ENCODE measurements at places on chromosomes 6 and 20. TPM values are rescaled to one million over a fixed set of nuclear protein-coding genes. Genes with fewer than 3 reads are reported as not detected.

- no peak for DNase-seq
Measured at GRCh38 chr20:10551732-10552724, 116.9 kb downstream of the SLX4IP start.

GRCh38 chr20:32385541-32385940, 27.4 kb downstream of the ASXL1 start:
- no peak for DNase-seq

DNA sequence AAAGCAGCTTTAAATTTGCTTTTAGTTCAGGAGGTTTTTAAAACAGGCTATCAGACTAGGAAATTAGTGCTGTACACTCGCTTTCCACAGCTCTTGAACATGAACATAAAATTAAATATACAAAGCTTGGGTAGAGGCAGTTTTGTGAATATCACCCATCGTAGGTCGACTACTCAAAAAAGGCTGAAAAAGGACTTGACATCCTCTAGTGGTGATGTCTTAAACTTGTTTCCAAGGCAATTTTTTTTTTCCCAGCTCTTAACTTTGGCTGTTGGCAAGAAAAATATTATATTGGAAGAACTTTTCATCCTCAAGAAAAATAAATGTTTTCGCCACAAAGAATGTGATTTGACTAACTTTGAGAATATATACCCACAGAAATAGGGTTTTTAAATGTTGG, 2.9 kb downstream of the MAP7 start:
- DNase-seq, result no peak

Gene AURKA
- total RNA-seq, result 13.5 TPM

Gene IMPG1
- total RNA-seq, result 0.21 TPM

Gene HEY2
- 5.6 TPM for total RNA-seq

Gene TGM6
- not detected for total RNA-seq

Gene PNPLA1
- not detected for total RNA-seq

Gene SNX3
- total RNA-seq, result 265 TPM

Gene EIF6
- 66.2 TPM for total RNA-seq

- DNase-seq, result no peak
Measured at GRCh38 chr6:107871976-107872375, 47.9 kb upstream of the SCML4 start.

Gene CD93
- total RNA-seq, result 72.8 TPM

Gene HCRTR2
- total RNA-seq, result 0.16 TPM

Gene PRSS35
- 47.9 TPM for total RNA-seq

Gene HTR1E
- total RNA-seq, result 0.26 TPM

Gene SCRT2
- total RNA-seq, result not detected

GRCh38 chr6:146200176-146200575, 171.3 kb downstream of the GRM1 start:
- no peak for DNase-seq

DNA sequence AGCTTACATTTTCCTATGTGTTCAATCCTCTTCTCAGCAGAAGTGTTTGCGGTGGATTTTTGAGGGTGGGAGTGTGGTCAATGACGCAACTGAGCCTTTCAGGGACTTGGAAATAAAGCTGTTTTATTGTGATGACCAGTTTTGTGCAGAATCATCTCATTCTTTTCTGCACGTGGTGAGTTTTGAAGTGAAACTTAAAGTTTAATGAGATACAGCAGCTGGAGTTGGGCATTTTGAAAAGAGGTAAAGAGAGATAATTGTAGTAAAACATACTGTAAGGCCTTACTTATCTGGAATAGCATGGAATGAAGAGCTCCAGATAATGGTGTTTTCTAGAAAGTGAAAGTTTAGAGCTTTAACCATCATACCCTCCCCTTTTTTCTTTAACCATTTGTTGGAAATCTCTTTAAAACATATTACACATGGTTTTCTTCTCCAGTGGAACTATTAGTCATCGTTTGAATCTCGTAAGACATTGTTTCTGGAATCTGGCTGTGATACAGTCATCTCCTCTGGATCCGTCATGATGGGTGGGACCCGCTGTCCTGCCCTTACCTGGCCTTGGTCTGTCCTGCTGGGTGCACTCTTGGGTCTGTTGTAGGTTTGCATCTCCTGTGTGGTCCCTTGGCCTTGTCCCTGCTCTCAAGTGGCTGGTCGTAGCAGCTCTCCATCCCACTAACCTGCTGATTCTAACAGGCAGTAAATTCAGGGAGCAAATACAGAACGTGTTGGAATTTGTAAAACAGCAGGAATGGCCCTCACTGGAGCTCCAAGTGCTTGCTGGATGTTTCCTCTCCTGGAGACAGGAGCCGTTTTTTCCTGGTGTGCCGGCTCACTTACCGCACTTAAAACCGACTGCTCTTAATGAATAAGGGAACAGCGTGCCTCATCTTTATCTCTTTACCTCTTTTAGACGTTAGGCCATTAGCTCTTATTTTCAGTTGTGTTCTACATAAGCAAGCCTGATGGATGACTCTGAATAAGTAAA, 29.8 kb downstream of the UST start:
- DNase-seq, result no peak

- DNase-seq, result no peak
Measured at GRCh38 chr20:37567671-37568588, 40.3 kb upstream of the BLCAP start.

- no peak for DNase-seq
Measured at GRCh38 chr6:3026791-3027626, 27.3 kb downstream of the NQO2 start.

Gene PDE10A
- total RNA-seq, result 26.6 TPM

DNA sequence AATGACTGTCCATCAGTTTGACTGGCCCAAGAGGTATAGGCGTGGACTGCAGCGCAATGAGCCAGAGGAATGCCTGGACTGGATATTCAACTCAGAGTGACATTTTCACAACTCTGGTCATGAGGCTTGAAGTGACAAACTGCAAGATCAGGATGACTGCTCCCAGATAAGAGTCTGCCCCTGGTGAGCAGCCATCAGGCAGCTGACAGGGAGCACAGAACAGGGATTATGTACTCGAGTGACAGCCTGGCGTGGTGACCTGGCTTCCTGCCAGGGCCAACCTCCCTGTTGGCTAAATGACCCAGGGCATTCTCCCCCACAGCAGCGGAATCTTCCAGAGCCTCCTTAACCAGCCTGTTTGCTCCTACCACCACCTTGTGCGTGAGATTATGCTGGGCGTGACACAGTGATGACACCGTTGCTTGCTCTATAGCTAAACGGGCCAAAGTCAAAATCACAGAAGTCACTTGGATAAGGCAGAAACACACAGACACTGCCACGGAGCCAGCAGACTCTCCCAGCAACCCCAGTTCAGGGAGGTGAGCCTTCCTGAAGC, 209.1 kb upstream of the JARID2 start:
- DNase-seq, result no peak

Gene ULBP2
- 0.26 TPM for total RNA-seq

DNA sequence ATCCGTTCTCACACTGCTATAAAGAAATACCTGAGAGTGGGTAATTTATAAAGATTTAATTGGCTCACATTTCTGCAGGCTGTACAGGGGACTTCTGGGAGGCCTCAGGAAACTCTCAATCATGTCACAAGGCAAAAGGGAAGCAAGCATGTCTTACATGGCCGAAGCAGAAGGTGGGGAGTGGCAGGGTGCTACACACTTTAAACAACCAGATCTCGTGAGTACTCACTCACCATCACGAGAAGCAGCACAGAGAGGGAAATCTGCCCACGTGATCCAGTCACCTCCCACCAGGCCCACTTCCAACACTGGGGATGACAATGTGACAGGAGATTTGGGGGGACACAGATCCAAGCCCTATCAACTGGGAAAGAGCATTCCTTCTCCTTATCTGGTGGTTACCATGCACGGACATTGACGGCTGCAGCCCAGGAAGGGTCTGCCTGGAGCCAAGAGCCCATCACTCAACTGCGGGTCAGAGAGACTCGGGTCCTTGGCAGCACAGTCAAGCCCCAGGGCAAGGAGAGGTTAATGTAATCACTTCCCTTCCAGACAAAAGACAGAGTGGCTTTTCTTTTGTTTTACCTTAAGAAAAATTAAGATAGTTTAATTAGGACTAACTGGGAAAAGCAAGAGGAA, 112.3 kb upstream of the CST7 start:
- no peak for DNase-seq

GRCh38 chr20:51529758-51530157, 12.8 kb downstream of the NFATC2 start:
- DNase-seq, result no peak

Data from urinary bladder (tissue), 4 donors.